Naive thymus-derived CD4-positive, alpha-beta T cell (primary cell): ENCODE measurements at places on chromosomes 16 and 17. TPM values are rescaled to one million over a fixed set of nuclear protein-coding genes. Genes with fewer than 3 reads are reported as not detected.

The SCN4A gene
- not detected for polyA plus RNA-seq

The KRT34 gene
- not detected for polyA plus RNA-seq

The ATPAF2 gene
- polyA plus RNA-seq: 16.3 TPM

The TRAF4 gene
- polyA plus RNA-seq: 1.3 TPM

The TNFAIP1 gene
- 19.0 TPM for polyA plus RNA-seq

The HS3ST4 gene
- not detected for polyA plus RNA-seq

The KRTAP4-16 gene
- not detected for polyA plus RNA-seq

The SDR42E2 gene
- 0.48 TPM for polyA plus RNA-seq

The NPIPA5 gene
- polyA plus RNA-seq: 0.54 TPM

The ATP6V0A1 gene
- 10.7 TPM for polyA plus RNA-seq

DNA sequence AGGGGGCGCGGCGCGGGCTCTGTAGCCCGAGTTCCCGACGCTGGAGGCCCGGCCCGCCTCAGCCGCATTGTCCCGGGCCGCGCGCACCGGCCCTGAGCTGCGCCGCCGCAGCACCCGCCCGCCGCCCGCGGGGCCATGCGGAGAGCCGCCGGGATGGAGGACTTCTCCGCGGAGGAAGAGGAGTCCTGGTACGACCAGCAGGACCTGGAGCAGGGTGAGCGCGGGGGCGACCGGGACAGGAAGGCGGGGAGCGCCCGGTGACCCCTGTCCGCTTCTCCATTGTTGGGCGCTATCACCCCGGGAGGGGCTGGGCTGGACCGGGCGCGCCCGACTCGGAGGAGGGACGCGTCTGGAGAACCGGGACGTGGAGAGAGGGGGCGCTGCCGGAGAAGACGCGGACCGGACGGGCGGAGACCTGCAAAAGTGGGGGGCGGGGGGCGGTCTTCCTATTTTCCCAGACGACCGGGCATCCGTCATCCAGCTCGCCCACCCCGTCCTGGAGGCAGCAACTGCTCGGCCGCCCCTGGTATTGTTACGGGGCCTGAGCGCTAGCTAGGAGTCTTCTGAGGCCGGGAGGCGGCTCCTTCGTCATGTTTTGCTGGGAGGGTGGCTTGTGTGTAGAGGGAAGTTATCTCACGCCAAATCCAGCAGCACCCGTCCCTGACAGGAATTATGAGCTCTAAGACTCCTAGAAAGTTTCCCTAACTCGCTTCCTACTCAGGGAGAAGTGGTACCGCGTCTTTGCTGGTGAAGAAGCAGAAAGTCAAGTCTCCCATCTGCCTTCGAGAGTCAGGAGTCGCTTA, 678 bp downstream of the CDR2L start:
- DNase-seq: peak; percentile 21

DNA sequence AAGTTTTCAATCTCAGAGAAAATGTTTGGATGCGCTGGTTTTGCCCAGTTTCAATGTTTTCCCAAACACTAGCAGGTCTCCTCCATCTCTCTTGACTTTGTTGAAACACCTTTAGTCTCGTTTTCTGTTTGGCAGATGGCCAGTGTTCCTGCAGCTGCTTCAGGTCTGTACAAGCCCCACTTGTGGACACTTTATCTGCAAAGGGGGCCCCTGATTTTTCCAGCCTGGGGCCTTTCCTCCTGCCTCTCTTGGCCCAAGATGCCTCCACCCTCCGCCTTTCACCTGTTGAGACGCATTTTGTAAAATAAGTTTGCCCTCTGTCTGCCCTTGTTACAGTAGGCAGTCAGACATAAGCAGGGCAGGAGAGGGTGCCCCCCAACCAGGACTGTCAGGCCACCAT, 21.8 kb upstream of the PRM1 start:
- DNase-seq: no peak

GRCh38 chr16:53712065-53712464, 8.1 kb downstream of the FTO start:
- no peak for DNase-seq

GRCh38 chr16:81562174-81562849, 117.7 kb downstream of the CMIP start:
- no peak for DNase-seq

GRCh38 chr17:17134957-17135333, 71.2 kb downstream of the PLD6 start:
- no peak for DNase-seq

- DNase-seq: no peak
Measured at GRCh38 chr17:33896263-33896662, 358.8 kb upstream of the CCL2 start.

DNA sequence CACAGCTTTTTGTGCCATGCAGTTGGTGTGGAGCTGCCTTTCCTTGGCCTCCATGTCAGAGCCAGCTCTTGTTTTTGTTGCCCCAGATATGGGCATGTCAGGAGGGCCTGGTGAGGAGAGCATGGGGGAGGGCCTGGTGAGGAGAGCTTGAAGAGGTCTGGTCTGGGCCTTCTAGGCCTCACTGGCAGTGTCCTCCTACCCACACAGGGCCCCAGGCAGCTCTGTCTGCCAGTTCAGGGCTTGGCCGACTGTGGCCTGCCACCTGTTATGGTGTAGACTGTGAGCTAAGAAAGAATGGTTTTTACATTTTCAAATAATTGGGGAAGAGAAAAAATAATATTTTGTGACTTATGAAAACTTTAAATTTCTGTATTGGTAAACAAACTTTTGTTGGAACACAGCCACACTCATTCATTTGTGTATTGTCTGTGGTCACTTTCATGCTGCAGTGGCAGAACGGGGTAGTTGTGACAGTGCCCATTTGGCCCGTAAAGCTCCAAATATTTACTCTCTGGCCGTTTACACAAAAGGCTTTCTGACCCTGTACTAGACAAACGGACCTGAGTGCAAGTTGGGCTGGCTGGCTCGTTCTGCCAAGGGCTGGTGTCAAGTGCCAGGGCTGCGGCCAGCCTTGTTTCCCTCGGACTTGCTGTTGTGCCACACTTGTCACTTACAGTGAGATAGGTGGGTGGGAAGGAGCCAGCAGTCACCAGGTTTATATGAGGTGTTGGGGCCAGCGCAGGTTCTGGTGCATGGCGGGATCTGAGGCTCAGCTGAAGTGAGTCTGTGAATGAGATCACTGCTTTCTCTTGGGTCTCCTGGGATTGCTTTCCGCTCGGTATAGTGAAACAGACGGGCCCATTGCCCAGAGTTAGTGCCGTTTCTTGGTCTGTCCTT, 18.2 kb downstream of the PGS1 start:
- no peak for DNase-seq

- no peak for DNase-seq
Measured at GRCh38 chr17:65193716-65194293, 56.6 kb downstream of the RGS9 start.

DNA sequence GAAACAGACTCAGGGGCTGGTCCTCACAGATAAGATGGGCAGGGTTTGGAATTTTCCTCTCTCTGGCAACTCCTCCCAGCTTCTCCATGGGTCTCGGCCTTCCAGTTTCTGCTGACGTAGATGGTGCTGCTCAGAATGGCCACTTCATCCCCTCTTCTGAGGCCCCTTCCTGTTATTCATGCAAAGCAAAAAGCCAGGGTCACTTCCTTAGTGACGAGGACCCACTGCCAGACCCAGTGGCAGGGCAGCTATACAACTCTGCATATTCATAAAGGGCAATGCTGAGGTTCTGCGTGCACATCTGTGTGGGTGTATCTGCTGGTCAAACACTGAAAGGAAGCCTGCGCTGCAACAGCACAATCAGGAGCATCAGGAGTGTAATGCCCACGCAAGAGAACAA, 108.8 kb downstream of the WSCD1 start:
- no peak for DNase-seq

GRCh38 chr16:27819881-27820610, 243.5 kb downstream of the GSG1L start:
- no peak for DNase-seq

GRCh38 chr16:14373896-14374295, 256.2 kb downstream of the PARN start:
- DNase-seq: no peak

GRCh38 chr17:31931756-31932155, 5.1 kb upstream of the SUZ12 start:
- DNase-seq: no peak

- no peak for DNase-seq
Measured at GRCh38 chr17:27975146-27976011, 67.1 kb upstream of the NLK start.

DNA sequence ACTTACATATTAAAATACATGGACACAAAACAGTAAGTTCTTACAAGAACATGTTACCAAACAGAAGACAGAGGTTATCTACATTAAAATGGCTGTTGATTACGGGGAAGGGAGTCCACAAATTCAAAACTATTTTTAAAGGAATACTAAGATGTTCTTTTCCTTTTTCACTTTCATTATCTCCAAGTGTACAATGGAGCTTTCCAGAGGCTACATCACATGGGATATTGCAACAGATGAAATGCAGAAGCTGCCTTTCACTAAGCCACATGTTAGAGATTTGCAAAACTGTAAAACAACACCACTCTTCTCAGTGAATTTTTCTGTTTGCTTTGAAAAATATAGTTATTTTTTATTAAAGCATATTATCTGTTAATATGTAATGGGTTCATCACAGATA, 53.6 kb downstream of the XPO6 start:
- DNase-seq: no peak

GRCh38 chr16:10896723-10897122, 19.7 kb downstream of the CIITA start:
- DNase-seq: no peak

DNA sequence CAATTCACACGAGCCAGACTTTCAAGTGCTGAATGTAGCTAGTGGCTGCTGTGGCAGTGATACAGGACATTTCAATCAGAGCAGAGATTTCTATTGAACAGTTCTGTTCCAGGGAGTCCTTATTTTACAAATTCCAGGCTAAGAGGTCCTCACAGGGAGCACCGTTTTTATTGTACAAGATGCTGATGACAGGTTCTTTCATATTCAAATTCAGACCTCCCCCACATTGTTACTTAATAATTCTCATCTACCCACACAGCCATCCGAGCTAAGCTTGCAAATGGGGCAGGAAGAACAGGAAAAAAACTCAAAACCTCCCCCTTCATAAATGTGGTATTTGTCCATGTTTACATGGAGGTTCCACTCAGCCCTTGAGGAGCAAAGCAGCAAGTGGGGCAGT, 9.8 kb downstream of the GABARAPL2 start:
- DNase-seq: no peak

DNA sequence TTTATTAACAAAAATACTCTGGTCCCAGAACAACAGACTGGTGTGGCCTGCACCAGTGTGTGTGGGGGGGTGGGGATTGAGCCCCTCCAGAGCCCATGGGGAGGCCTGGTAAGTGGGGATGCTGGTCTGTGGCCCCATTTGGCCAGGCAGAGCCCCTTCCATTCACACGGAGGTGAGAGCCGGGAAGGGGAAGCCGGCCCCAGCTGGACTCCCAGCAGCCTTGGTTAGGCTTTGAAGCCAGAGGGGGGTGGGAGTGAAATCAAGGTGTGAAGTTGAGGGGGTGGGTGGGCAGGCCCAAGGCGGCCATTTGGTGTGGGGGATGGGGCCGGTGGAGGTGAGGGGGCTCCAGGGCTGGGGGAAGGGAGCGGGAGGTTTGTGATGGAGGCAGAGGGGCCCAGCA, 5.9 kb downstream of the TBX6 start:
- no peak for DNase-seq

DNA sequence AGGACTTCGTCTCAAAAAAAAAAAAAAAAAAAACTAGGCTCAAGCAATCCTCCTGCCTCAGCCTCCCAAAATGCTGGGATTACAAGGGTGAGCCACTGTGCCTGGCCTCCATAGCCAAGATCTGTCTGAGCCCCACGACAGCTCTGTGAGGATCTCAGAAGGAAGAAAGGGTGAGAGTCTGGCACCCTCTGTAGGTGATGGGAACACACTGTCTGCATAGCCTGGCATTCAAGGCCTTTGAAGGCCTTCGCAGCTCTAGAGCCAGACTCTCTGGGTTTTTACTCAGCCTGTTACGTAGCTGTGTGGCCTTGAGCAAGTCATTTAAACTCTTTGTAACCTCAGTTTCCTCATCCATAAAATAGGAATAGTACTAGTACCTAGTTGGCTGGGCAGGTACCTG, 6.3 kb upstream of the XPO6 start:
- peak; percentile 71 for DNase-seq

- no peak for DNase-seq
Measured at GRCh38 chr16:19696328-19696727, 21.7 kb downstream of the KNOP1 start.

DNA sequence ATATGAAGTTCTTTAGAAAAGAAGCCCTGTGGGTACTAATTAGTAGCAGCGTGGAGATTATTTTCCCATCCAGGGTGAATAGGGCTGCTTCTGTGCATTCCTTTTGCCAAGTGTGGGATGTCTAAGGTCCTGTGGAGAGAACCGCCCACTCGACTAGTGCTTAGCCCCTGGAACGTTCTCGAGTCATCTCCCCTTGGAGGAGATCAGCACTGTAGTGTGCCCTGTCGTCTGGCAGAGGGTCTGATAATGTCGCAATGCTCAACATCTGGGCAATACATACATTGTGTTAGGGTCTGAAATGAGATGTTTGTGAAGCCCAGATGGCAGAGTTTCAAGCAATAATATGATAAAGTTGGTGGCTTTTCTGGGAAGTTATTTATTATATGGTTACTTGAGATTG, 64.8 kb downstream of the SPECC1 start:
- DNase-seq: no peak

DNA sequence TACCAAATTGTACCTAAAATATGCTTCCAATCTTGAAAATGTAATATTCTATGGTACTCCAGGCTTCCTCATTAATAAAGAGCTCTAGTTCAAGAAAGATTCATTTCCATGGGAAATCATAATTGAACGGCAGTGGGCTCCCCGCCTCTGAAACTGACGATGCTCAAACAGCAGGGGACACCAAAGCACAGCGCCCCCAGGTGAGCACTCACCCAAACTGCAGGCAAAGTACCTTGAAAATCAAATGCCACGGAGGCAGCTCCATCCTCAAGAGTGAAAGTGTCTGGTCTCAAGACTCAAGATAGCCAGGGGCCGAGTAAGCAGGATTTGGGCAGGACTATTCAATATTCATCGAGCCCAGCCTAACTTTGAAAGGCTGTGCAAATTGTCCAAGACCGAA, 217.4 kb upstream of the TNRC6C start:
- DNase-seq: peak; percentile 58

- no peak for DNase-seq
Measured at GRCh38 chr16:74829637-74830036, 55.0 kb upstream of the FA2H start.

GRCh38 chr16:65769055-65769465, 597.4 kb upstream of the CDH5 start:
- DNase-seq: no peak

DNA sequence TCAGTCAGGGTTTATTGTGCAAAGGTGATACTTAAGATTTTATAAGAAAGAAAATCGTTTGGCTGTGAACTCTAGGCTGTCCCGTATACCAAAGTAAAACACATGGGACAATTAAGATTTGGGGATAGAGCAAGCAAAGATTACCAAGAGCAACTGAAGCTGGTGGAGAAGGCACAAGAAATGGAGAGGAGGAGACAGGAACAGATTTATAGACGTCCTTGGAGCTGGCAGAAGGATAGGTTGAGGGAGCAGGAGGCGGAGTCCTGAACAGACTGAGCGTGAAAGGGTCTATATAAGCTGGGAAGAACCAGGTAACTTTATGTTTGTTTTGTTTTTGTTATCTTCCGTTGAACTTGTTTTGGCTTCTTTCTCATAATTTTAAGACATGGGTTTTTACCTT, 3.8 kb downstream of the TNRC6C start:
- DNase-seq: no peak

GRCh38 chr17:26809033-26809432, 484.9 kb upstream of the WSB1 start:
- DNase-seq: no peak
